ENCODE measurements at places on chromosomes 3 and 15.

- no peak for DNase-seq
These were observed 50.3 kb downstream of the PAK2 start for GRCh38 chr3:196789885-196790359.

- no peak for DNase-seq
These were observed 672.5 kb downstream of the NSUN3 start for GRCh38 chr3:94735354-94735753.

- no peak for DNase-seq
These were observed 18.6 kb upstream of the ZNF710 start for GRCh38 chr15:89982315-89983055.

DNA sequence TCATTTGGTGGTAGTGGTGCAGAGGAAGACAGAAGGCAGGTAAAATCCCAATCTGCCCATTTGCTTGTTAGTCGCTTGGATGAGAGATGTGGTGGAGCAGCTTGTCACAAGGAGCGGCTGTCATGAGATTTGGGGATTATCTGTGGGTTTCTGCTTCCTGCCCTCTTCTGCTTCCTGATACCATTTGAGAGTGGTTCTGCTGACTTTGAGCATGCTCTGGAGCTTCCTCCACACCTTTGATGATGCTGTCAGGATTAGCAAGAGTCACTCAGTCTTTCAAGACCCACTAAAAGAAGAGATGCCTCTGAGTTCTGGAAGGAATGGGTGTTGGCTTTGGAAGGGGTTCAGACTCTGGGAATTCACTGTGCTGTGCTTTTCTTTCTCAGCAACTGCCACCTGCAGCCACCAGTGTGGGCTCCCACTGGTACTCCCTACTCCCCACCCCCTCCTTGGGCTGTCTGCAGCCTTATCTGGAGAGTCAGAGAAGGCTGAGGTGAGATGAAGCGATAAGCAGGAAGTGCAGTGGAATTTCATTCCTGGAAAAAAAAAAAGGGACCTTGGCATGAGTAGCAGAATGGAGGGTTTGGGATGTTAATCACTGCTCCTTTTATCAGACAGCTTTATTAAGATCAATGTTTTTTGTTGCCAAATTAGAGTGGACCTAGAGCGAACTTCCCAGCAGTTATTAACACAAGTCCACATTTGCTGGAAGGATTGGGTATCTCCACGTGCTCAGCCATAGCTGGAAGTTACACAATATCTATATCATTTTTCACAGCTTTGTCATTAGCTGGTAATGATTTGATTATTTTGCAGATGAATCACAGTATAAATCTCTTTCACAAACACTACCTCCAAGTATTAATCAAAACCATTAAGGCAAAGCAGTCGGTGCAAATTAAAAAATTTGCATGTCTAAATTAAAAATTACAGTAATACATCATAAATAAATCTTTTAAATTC is 233.0 kb upstream of the SATB1 start:
- no peak for DNase-seq

- DNase-seq = no peak
These were observed 86.9 kb upstream of the SATB1 start for GRCh38 chr3:18512007-18512406.

GRCh38 chr3:182895513-182896112 is 84.7 kb downstream of the DCUN1D1 start:
- DNase-seq = no peak

GRCh38 chr3:193190146-193190786 is 50.8 kb upstream of the PLAAT1 start:
- peak; percentile 13 for DNase-seq

GRCh38 chr3:160956785-160957184 is 148.4 kb downstream of the B3GALNT1 start:
- DNase-seq = no peak
